ENCODE measurements at places on chromosomes 6 and 20.

GRCh38 chr6:1832844-1833787 lies 223.4 kb downstream of the FOXC1 start:
- no peak for DNase-seq
- no peaks in the 10 kb centered on the region for H3K27me3 ChIP-seq
- no peaks in the 10 kb centered on the region for H3K36me3 ChIP-seq

DNA sequence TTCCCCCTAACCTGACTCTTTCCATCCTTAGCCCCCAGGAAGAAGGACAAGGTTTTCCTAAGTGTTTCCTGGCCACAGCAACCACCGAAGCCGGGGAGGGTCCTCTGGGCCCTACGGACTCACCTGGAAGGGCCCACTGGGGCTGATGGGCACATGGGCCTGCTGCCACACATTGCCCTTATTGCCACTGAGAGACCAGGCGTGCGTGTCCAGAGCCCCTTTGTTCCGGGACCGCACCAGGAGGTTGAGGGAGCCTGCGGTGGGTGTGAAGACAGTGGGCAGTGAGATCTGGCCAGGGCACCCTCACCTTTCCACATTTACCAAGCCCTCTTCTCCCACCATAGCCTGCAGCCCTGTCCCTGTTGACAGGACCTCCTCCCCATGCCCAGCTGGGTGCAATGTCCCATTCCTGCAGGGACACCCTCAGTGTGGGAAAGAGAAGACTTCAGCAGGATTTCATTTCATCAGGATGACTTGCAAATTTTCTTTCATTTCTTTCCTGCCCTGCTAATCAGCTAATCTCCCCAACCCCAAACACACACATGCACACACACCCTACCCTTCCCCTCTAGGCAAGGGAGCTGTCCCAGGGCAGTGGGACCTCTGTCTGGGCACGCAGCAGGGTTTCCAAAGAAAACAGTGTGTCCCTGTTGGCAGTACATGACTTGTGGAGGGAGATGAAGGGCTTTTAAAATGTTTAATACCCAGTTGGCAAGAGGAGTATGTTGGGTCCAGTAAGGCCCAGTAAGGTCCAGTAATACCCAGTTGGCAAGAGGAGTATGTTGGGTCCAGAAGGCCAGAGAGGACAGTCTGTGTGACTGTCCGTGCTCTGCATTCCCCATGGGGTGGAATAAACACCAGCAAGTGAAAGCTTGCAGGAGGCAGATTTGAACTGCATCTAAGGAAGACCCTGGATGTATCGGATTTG lies 59.0 kb downstream of the MDGA1 start:
- no peaks in the 10 kb centered on the region for H3K27me3 ChIP-seq
- no peak overlapping the region for H3K4me3 ChIP-seq
- H3K4me1 ChIP-seq: no peaks in the 10 kb centered on the region
- no peak overlapping the region for H3K27ac ChIP-seq

GRCh38 chr6:45423111-45423823 lies 45.5 kb upstream of the SUPT3H start:
- H3K4me1 ChIP-seq: peaks cover 46% of the 10 kb centered on the region
- H3K4me3 ChIP-seq: peak overlapping the region; percentile 63
- H3K36me3 ChIP-seq: no peaks in the 10 kb centered on the region
- no peaks in the 10 kb centered on the region for H3K27me3 ChIP-seq
- peak overlapping the region; percentile 5 for H3K27ac ChIP-seq

GRCh38 chr6:134746140-134746539 lies 203.8 kb downstream of the ALDH8A1 start:
- H3K36me3 ChIP-seq: no peaks in the 10 kb centered on the region
- no peak for DNase-seq
- H3K4me1 ChIP-seq: no peaks in the 10 kb centered on the region
- no peak overlapping the region for H3K4me3 ChIP-seq
- no peak overlapping the region for H3K27ac ChIP-seq
- H3K27me3 ChIP-seq: no peaks in the 10 kb centered on the region

DNA sequence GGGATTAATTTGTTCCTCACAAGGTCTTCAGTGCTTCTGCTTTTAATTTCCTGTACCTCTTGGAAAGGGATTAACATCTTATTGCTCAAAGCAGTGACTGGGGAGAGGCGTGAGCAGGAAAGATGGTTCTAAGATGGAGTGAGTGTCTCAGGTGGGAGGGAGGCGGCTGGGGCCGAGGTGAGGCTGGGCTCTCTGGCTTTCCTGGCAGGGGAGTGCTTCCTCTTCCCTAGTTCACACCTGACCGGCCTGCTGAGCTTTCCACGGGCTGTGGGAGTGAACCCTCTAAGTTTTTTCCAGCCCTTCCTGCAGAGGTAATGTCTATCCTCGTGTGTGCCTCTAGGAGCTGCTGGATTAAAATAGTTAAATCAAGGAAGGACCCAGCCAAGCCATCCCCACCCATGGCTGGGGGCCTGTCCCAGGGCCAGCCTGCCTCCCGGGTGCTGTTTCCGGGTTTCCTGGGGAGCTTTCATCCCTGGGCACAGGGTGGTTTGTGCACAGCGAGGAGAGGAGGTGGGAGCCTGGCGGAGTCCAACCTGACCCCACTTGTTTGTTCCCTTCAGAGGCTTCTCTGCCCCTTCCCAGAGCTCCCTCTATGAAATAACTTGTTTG lies 179.1 kb downstream of the TFAP2C start:
- no peak overlapping the region for H3K27ac ChIP-seq
- no peaks in the 10 kb centered on the region for H3K36me3 ChIP-seq
- no peak for DNase-seq
- no peak overlapping the region for H3K4me3 ChIP-seq

DNA sequence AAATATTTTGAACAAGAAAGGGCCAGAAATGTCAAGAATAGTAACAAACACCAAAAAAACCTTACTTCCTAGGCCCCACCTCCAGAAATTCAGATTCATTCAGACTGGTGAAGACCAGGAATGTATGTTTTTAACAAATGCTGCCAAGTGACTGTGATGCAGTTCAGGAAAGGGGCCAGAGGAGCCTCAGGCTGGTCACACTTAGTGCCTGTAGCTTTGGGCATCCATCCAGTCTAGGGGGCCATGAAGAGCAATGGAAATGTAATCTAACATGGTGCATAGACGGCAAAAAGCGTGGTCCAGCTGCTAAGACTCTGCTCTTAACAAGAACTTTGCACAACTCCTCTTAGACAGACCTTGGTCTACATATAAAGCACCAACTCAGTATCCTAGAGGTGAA lies 7.1 kb downstream of the GJA1 start:
- no peak overlapping the region for H3K27ac ChIP-seq
- no peaks in the 10 kb centered on the region for H3K27me3 ChIP-seq
- no peak for DNase-seq
- H3K4me1 ChIP-seq: peaks cover 7% of the 10 kb centered on the region

DNA sequence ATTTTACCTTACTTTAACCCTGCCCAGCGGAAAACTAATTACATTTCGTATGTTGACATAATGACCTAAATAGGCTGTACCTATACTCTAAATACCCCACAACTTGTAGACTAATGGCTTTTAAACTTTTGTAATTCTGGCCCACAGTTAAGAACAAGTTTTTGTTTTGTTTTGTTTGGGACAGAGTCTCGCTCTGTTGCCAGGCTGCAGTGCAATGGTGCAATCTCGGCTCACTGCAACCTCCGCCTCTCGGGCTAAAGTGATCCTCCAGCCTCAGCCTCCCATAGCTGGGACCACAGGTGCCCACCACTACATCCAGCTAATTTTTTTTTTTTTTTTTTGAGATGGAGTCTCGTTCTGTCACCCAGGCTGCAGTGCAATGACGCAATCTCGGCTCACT lies 5.7 kb upstream of the SASH1 start:
- no peaks in the 10 kb centered on the region for H3K36me3 ChIP-seq
- peaks cover under 1% of the 10 kb centered on the region for H3K4me1 ChIP-seq
- no peak for DNase-seq

DNA sequence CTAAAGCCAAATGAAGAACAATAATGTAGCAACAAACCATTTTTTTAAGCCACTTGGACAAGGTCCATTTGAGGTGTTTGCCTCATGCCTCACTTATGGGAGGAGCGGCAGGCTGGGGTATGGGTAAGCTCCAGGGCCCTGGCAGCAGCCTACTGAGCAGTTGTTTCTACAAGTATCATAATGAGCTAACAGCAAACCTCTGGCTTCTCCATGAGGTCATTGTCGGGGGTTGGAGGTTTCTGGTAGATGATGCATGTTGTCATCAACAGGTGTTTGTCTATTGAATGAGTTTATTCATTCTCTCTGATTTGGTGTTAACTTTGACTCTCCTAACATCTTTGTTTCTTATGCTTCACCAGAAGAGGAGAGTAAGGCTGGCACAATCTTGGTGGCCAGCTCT lies 150.7 kb downstream of the TBC1D7 start:
- no peaks in the 10 kb centered on the region for H3K36me3 ChIP-seq
- H3K4me1 ChIP-seq: no peaks in the 10 kb centered on the region
- DNase-seq: no peak
- H3K27me3 ChIP-seq: no peaks in the 10 kb centered on the region
- no peak overlapping the region for H3K27ac ChIP-seq

DNA sequence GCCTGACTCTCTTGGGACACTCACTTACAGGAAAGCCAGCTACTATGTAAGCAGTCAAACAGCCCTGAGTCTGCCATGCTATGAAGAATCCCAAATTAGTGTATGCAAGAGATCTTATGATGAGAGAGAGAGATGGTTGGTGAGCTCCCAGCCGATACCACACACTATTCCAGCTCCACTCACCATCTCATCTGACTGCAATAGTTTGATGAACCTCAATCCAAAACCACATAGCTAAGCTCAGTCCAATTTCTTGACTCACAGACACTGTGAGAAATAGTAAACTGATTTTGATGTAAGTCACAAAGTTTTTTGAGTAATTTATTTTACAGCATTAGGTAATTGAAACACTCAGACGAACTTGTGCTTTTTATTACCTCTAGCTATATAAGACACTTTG lies 441.4 kb downstream of the COL12A1 start:
- DNase-seq: no peak
- H3K36me3 ChIP-seq: no peaks in the 10 kb centered on the region
- no peaks in the 10 kb centered on the region for H3K4me1 ChIP-seq
- no peak overlapping the region for H3K4me3 ChIP-seq
- H3K27ac ChIP-seq: no peak overlapping the region
- H3K27me3 ChIP-seq: no peaks in the 10 kb centered on the region

DNA sequence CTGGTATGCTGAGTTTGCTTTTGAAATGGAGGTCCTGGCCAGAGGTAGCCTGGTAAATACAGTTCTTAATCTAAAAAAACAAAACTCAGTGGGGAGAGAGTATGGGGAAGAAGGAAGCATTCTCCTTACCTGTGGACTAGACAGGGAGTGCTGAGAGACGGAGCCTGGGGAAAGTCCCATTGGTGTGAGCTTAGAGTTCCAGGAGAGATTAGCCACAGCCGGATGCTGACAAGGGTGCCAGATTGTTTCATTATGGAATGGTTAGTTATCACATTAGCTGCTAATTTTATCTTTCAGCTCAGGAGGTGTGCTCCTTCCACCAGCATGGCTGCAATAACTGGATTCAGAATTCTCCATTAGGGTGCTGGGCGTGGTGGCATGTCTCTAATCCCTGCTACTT lies 75.9 kb downstream of the RREB1 start:
- DNase-seq: no peak
- no peak overlapping the region for H3K27ac ChIP-seq
- H3K36me3 ChIP-seq: peaks cover 3% of the 10 kb centered on the region
- H3K4me3 ChIP-seq: no peak overlapping the region
- peaks cover 13% of the 10 kb centered on the region for H3K4me1 ChIP-seq
- H3K27me3 ChIP-seq: no peaks in the 10 kb centered on the region

GRCh38 chr6:149580880-149581279 lies 14.7 kb downstream of the GINM1 start:
- no peak overlapping the region for H3K4me3 ChIP-seq
- no peaks in the 10 kb centered on the region for H3K27me3 ChIP-seq
- no peak for DNase-seq
- H3K27ac ChIP-seq: no peak overlapping the region
- H3K36me3 ChIP-seq: no peaks in the 10 kb centered on the region

DNA sequence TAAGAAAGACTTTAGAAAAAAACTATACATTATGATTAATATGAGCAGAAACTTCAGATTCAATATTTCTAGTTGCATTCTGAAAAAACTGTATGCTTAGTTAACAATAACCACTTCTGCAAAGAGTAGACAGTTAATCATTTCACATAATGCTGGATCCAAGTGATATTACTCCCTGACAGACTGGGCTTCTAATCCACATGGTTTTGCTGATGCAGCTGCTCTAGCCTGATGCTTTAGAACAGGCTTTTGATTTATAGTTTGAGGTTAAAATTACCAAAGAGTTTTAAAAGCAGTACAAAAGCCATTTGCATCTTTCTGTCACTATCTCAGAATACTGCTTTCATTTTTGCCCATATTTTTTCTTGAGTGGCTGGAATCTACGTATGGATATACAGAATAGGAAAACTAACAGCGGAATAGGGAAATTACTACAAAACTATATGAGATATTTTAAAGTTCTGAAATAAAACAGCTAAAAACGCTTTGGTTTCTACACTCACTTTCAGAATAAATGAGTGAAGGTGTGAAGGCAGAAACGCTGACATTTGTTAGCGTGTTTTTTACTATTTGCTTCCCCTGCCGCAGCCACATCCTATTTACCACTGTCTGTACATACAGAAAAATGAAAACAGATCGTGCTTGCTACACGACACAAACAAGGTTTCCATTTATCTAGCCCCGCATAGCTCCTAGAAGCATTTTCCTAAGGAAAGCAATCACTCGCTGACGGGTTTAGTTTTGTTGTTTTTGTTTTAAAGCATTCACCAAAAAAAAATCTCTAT lies 61.7 kb downstream of the METTL24 start:
- H3K4me1 ChIP-seq: no peaks in the 10 kb centered on the region
- no peak for DNase-seq
- H3K27ac ChIP-seq: no peak overlapping the region
- H3K27me3 ChIP-seq: peaks cover 5% of the 10 kb centered on the region
- H3K36me3 ChIP-seq: no peaks in the 10 kb centered on the region
- no peak overlapping the region for H3K4me3 ChIP-seq

DNA sequence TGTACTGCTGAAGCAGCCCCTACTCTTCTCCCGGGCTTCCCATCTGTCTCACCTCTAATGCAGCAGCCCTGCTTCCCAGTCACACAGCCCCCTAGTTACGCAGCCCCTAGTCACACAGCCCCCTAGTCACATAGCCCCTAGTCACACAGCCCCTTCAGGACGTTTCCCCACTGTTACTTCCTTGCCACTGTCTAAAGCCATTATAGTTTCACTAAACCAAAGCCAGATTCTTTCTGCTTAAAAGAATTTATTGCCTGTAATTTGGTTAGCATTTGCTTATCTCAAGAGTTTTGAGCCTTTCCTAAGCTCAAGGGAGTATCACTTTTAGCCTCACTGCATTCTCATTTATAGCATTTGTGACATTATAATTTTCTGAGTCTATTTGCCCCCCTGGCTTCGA lies 127.9 kb downstream of the LMBRD1 start:
- H3K4me1 ChIP-seq: no peaks in the 10 kb centered on the region
- no peak overlapping the region for H3K4me3 ChIP-seq
- DNase-seq: no peak

- no peak overlapping the region for H3K27ac ChIP-seq
- H3K4me1 ChIP-seq: no peaks in the 10 kb centered on the region
- no peak overlapping the region for H3K4me3 ChIP-seq
- peak; percentile 17 for DNase-seq
These were observed 45.4 kb upstream of the ECI2 start for GRCh38 chr6:4180652-4181255.

GRCh38 chr6:125797120-125797885 lies 6.5 kb downstream of the NCOA7 start:
- no peaks in the 10 kb centered on the region for H3K36me3 ChIP-seq
- peaks cover 34% of the 10 kb centered on the region for H3K4me1 ChIP-seq
- no peak overlapping the region for H3K27ac ChIP-seq
- DNase-seq: no peak
- no peak overlapping the region for H3K4me3 ChIP-seq

GRCh38 chr6:153997221-153997620 lies 41.8 kb upstream of the OPRM1 start:
- no peak for DNase-seq
- H3K4me3 ChIP-seq: no peak overlapping the region
- H3K4me1 ChIP-seq: no peaks in the 10 kb centered on the region
- no peak overlapping the region for H3K27ac ChIP-seq
- no peaks in the 10 kb centered on the region for H3K27me3 ChIP-seq
- no peaks in the 10 kb centered on the region for H3K36me3 ChIP-seq

Data from B cell (primary cell).